Osteoblast (primary cell): ENCODE measurements at places on chromosomes 6 and 20. TPM values are rescaled to one million over a fixed set of nuclear protein-coding genes. Genes with fewer than 3 reads are reported as not detected.

Gene WFDC11
- not detected in 2 replicates for total RNA-seq

Gene KCNK16
- total RNA-seq, result not detected in 2 replicates

Gene DNMT3B
- 2.4 and 2.5 TPM in 2 replicates for total RNA-seq

Gene EPB41L1
- total RNA-seq, result 26.8 and 32.4 TPM in 2 replicates

Gene TRDN
- total RNA-seq, result not detected in 2 replicates

Gene CDH26
- under 0.01 and 0.29 TPM in 2 replicates for total RNA-seq

Gene PFDN6
- 14.1 and 15.9 TPM in 2 replicates for total RNA-seq

Gene MRAP2
- 4.1 and 5.1 TPM in 2 replicates for total RNA-seq

Gene DLL1
- 0.29 and 0.36 TPM in 2 replicates for total RNA-seq

Gene STX11
- 0.29 and 0.36 TPM in 2 replicates for total RNA-seq

Gene PPARD
- 12.3 and 13.3 TPM in 2 replicates for total RNA-seq

Gene LPA
- not detected in 2 replicates for total RNA-seq

Gene SYNDIG1
- 2.2 and 3.2 TPM in 2 replicates for total RNA-seq

Gene DNAAF9
- total RNA-seq, result 10.6 and 11.2 TPM in 2 replicates

Gene CAGE1
- total RNA-seq, result under 0.01 TPM in 2 replicates

Gene LY6G6F
- not detected in 2 replicates for total RNA-seq

Gene PERP
- total RNA-seq, result 7.7 and 8.3 TPM in 2 replicates

Gene FNDC1
- 24.2 and 34.2 TPM in 2 replicates for total RNA-seq

Gene PPP1R14C
- 3.6 and 3.8 TPM in 2 replicates for total RNA-seq

Gene PHF3
- 75.7 and 76.7 TPM in 2 replicates for total RNA-seq

Gene TULP1
- not detected in 2 replicates for total RNA-seq

Gene EFCAB8
- total RNA-seq, result 1.4 TPM in 1 of 2 replicates, not detected in the other

Gene MOXD1
- 17.1 and 19.5 TPM in 2 replicates for total RNA-seq

Gene SLC52A3
- not detected in 2 replicates for total RNA-seq

Gene SLC35D3
- not detected in 2 replicates for total RNA-seq

Gene SNAP25
- 1.8 TPM in 2 replicates for total RNA-seq

Gene MACROD2
- total RNA-seq, result 1.8 and 4.0 TPM in 2 replicates

Gene HCK
- 0.36 TPM in 1 of 2 replicates, not detected in the other for total RNA-seq

Gene BMP7
- not detected in 2 replicates for total RNA-seq

Gene CLVS2
- total RNA-seq, result not detected in 2 replicates

Gene SEMG1
- total RNA-seq, result not detected in 2 replicates

Gene LRRC73
- 0.36 and 0.59 TPM in 2 replicates for total RNA-seq

Gene HLA-DOA
- under 0.01 and 2.4 TPM in 2 replicates for total RNA-seq

Gene METTL24
- 0.29 and 0.36 TPM in 2 replicates for total RNA-seq

Gene RSPO4
- total RNA-seq, result not detected in 2 replicates

Gene CALHM6
- 0.72 and 0.88 TPM in 2 replicates for total RNA-seq

Gene ULBP1
- total RNA-seq, result 0.72 and 0.88 TPM in 2 replicates

Gene PTCRA
- total RNA-seq, result not detected in 2 replicates

Gene CTNNBL1
- total RNA-seq, result 19.5 and 23.0 TPM in 2 replicates

Gene BHLHE23
- total RNA-seq, result not detected in 2 replicates

Gene PLCB4
- total RNA-seq, result 13.0 and 25.6 TPM in 2 replicates

Gene MTFR2
- 0.72 and 1.5 TPM in 2 replicates for total RNA-seq

Gene OR2B6
- not detected in 2 replicates for total RNA-seq

Gene PGBD1
- 6.2 and 8.0 TPM in 2 replicates for total RNA-seq

Gene KCNG1
- total RNA-seq, result 13.6 and 16.3 TPM in 2 replicates

Gene PRSS16
- total RNA-seq, result not detected in 2 replicates

Gene OSBPL2
- total RNA-seq, result 35.8 and 39.8 TPM in 2 replicates

Gene TRIM31
- not detected in 2 replicates for total RNA-seq

Gene FAM8A1
- total RNA-seq, result 29.7 and 31.5 TPM in 2 replicates

Gene COL19A1
- under 0.01 TPM in 1 of 2 replicates, not detected in the other for total RNA-seq

Gene FKBP1A
- total RNA-seq, result 150 and 154 TPM in 2 replicates

Gene SAMD3
- 0.72 and 3.5 TPM in 2 replicates for total RNA-seq
